ENCODE measurements at places on chromosomes 5 and 9.
A peak's percentile ranks its signal among the peaks of the same experiment; 100 is the strongest.

DNA sequence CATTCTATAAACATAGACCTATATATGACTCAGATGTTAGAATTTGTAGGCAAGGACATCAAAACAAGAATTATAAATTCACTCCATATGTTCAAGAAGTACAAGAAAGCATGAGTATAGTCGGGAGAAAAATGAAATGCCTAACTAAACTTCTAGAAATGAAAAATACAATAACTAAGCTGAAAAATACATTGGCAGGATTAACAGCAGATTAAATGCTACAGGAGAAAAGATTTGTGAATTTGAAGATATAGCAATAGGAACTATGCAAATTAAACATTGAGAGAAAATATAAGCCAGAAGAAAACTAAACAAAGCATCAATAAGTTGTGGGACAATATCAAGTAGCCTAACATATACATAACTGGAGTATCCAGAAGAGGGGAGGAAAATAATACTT, 55.3 kb upstream of the PRSS3 start:
- ATAC-seq = no peak

DNA sequence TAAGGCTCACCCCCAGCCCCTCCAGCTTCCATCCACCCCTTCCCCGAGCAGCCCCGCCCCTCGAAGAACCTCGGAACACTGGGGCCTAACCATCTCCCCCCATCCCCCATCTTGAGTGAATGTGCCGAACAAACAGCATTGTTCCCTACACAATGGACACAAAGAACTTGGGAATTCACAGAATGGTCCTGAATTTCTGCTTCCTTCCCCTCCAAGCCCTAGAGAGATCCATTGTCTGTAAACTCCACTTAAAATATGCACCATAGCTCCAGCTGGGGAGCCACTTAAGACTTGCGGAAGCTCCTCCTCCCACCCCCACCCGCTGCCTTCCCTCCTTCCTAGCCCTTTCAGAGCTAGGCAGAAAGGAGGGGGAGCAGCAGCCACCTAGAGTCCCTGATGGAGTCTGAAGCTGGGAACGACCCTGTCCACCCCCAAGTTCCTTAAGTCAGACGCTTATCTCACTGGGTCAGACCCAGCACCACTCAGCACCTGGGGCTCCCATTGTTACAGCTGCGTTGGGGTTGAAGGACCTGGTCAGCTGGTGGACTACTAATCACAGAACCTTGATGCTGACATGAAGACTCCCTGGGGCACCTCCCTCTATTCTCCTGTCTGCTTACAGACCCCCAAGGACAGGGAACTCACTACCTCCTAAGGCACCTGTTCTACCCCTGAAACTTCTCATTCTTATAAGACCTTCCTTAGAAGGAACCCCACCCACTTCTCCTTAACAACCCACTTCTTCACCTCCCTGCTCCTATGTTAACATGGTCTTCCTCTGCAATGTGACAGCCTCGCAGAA, 61.4 kb downstream of the PCDH1 start:
- ATAC-seq = no peak

- no peak for ATAC-seq
Observed at GRCh38 chr5:54990841-54991258, 5.5 kb upstream of the ESM1 start.

GRCh38 chr5:64952951-64953673, 184.4 kb downstream of the CWC27 start:
- no peak for ATAC-seq

GRCh38 chr9:106414042-106414441, 448.9 kb upstream of the ZNF462 start:
- ATAC-seq = no peak

- peak; percentile 51 for ATAC-seq
Observed at GRCh38 chr5:64161420-64161819, 4.2 kb upstream of the RNF180 start.

DNA sequence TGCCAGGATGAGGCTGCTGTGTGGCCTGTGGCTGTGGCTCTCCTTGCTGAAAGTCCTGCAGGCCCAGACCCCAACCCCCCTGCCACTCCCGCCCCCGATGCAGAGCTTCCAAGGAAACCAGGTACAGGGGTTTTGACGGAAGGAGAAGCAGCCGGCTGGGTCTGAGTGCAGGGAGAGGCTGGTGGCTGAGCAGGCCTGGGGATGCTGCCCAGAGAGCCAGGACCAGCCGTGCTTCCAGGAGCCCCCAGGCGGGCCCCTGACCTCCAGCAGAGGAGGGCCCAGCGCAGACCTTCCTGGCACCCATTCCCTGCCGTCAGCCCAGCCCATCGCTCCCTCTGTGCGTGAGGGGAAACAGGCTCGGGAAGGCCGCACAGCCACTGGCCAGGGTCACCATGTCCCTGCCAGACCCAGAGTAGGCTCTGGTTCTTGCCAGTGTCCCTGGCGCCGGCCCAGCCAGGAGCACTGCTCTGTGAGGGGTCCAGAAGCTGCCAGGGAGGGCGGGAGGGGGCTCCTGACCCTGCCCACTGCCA, 313 bp downstream of the LCN12 start:
- ATAC-seq = no peak

- no peak for ATAC-seq
Observed at GRCh38 chr5:78268356-78268755, 26.1 kb downstream of the AP3B1 start.

DNA sequence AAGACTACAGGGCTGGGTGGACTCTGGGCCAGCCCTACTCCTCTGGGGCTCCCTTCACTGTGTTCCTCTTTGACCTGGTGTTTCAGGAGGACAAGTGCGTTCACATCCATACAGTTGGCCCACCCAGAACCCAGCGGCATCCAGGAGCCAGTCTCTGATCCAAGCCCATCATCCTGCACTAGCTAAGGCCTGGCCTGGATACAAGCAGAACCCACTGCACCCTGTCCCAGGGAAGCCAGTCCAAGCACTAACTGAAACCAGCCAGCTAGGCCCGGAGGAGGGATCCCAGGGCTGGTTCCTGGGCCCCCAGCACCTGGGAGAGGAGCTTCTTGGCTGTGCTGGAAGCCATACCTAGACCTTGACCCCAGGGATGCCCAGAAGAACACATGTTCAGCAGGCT, 4.1 kb upstream of the GBGT1 start:
- ATAC-seq = no peak

GRCh38 chr5:132024789-132025402, 13.4 kb upstream of the ACSL6 start:
- no peak for ATAC-seq

DNA sequence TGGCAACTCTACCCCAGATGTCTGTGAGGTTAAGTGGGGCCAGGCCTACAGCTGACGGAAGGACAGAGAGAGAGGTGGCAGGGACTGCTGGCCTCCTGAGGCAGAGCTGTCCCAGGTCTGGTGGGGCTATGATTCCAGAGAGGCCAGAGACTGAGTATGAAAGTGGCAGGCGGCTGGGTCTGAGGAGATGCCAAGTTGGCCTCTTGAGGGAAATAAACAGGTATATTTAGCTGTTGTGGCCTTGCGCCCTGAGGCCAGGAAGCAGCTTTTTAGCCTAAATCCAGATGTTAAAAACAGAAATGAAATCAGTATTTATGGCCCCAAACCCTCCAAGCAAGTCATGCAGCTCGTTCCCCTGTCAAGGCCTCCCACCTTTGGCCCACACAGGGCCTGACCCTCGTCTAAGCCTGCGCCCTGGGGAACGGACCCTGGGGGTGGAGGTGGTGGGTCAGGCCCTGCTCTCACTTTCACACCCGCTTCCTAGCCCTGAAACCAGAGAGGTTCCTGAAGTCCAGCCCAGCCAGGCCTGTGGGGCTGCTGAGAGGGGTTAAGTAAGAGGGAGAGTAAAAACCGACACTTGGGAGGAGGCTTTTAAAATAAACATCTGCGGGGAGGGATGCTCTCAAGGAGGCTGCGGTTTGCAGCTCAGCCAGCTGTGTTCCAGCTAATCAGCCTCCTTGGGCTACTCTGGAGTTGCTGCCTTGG, 18.7 kb downstream of the PCDHGC5 start:
- peak; percentile 13 for ATAC-seq

DNA sequence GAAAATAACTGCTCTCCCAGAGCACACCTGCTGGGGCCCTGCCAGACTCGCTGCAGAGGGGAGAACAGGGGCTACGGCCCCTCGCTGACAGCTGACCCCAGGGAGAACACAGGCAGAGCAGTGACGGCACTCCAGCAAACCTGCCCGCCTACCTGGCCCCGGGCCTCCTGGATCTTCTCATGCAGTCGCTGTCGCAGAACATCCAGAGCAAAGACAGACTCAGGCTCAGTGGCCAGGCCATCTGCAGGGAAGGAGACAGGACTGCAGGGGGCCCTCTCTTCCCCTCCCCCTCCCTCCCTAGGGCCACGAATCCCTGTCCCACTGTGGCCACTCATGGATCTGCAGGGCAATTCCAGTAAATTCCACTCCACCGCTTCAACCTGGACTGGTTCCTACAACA, 2.4 kb downstream of the SURF6 start:
- no peak for ATAC-seq

- no peak for ATAC-seq
Observed at GRCh38 chr9:80789831-80790230, 899.5 kb downstream of the TLE1 start.

DNA sequence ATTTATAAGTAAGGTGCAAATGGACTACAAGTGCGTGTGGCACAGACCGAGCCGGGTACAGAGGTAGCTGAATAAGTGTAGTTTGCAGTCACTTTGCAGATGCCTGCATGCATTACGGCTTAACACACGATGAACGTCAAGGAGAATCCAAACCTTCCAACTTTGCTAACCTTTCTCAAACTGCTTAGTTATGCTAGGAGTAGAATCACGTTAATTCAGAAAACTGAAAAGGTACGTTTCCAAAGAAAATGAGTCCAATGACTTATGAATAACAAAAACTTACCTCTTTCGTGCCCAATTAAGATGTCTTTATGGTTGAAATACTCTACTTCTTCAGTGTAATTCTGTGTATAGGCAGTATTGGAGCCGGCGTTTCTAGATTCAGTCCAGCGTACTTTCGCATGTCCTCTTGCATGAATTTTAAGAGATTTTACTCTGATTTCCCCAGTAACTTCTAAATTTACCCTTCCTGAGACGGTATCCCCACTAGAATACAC, 539 bp downstream of the ARRDC3 start:
- no peak for ATAC-seq

- ATAC-seq = peak; percentile 78
Observed at GRCh38 chr9:127199001-127199791, 65.4 kb upstream of the GARNL3 start.

- no peak for ATAC-seq
Observed at GRCh38 chr5:73378070-73378469, 70.5 kb downstream of the FOXD1 start.

DNA sequence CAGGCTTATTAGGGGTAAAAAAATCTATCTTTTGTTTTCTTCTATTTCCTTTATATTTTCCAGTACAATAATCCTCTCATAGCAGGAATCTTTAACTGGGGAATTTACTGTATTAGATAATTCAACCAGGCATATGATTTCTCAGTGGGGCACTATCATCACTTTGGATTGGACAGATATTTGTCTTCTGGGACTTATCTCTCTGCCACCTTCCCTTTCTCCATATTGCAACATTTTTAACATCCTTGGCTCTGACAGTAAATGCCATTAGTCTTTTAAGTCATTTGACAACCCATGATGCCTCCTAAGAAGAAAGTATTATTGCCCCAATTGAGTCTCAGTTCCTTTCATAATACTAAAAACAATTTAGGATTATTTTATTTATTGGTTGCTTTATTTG, 304.1 kb downstream of the FGF10 start:
- no peak for ATAC-seq

GRCh38 chr9:120474591-120475243, 105.2 kb downstream of the CDK5RAP2 start:
- ATAC-seq = no peak

DNA sequence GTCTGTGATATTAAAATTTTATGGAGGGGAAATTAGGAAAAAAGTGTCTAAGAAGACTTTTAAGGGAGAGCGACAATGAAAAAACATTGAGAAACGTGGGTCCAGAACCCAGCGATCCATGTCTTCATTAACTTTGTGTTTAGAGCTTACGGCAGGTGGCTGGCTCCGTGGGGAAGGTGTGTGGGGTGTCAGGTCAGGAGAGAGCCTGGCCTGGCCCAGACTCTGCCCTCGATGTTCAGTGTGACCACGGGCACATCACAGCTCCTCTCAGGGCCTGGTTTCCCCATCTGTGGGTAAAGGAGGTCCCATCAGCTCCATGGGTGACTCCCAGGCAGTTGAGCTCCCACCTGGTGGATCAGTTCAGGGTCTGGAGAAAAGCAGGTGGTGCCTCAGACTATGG, 22.1 kb downstream of the DAB2IP start:
- no peak for ATAC-seq

- no peak for ATAC-seq
Observed at GRCh38 chr5:115831163-115831768, 10.1 kb downstream of the ATG12 start.

GRCh38 chr5:155459889-155460500, 446.4 kb downstream of the KIF4B start:
- no peak for ATAC-seq

DNA sequence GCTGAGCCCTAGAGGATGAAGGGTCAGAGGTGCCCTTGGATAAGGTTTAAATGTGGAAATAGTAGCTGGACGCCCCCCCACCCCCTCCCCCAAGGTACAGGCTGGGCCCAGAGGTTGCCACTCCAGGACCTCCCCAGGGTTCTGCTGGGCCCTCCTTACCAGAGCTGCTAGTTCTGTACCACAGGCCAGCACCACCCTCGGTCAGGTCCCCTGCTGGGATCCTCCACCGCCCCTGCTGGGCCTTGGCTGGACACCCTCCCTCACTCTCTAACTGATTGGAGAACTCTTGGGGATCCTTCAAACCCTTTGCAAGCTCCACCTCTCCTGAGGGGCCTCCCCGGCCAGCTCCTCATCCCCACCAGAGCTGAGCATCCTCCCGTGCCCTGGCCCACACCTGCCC, 34.9 kb downstream of the PTGES start:
- no peak for ATAC-seq

- no peak for ATAC-seq
Observed at GRCh38 chr5:148913493-148913892, 87.1 kb downstream of the ADRB2 start.

DNA sequence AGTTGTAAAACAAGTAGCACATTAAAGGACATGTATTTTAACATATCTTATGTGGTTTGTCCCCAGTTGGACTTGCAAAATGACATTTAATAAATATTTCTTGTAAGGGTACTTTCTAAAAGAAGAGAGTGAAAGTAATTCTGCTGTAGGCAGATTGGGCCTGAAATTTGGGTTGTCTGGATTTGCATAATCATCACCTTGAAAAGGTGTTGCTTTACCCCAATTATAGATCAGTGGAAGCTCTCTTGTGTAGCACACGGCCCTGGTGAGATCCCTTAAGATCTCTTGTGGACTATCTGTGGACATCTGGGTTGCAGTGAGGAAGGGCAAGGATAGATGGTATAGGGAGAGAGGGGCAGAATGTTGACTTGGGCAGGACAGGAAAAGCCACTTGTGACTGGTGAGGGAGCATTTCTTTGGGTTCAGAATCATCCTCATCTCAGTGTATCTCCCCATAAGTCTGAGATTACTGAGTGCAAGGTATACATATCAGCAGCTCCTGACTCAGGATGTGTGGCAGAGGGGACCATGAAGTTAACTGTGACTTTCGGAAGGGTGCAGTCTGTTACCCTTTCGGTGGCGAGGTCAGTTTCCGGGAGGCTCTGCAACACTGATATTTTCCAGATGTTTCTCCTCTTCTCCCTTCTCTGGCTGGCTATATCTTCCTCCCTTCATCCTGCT, 2.0 kb upstream of the TNFAIP8 start:
- peak; percentile 52 for ATAC-seq

Data from stimulated activated memory B cell treated with anti-CD40 and anti-IgM and Interleukin-4, amounts not matched to agents 10 μg/mL and 1 μg/mL and 100 μg/mL, for 72 hours (primary cell).